ENCODE measurements at places on chromosomes 12 and 14. TPM values are rescaled to one million over a fixed set of nuclear protein-coding genes. Genes with fewer than 3 reads are reported as not detected.

KRT1 gene
- total RNA-seq = 0.42 TPM

SPTB gene
- total RNA-seq = 6.8 TPM

TBX3 gene
- total RNA-seq = 123 TPM

IL31 gene
- total RNA-seq = not detected

GRCh38 chr12:77893918-77894317, 63.2 kb downstream of the NAV3 start:
- DNase-seq = no peak

DNA sequence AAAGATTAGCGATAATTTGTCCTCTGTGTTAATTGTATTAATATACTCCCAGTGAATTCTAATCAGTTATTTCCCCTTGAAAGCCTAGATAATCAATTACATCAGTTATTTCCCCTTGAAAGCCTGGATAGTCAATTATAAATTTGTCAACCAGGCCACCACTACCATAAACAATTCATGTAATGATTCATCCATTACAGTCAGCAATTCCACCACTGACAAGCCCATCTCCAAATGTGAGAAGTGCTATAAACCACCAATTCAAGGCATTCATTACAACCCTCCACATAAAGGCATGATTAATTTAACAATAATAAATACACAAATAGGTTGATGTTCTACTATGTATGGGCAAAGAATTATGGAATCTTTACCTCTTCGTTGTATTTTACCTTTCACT, 40.9 kb downstream of the INTS13 start:
- DNase-seq = no peak

DNA sequence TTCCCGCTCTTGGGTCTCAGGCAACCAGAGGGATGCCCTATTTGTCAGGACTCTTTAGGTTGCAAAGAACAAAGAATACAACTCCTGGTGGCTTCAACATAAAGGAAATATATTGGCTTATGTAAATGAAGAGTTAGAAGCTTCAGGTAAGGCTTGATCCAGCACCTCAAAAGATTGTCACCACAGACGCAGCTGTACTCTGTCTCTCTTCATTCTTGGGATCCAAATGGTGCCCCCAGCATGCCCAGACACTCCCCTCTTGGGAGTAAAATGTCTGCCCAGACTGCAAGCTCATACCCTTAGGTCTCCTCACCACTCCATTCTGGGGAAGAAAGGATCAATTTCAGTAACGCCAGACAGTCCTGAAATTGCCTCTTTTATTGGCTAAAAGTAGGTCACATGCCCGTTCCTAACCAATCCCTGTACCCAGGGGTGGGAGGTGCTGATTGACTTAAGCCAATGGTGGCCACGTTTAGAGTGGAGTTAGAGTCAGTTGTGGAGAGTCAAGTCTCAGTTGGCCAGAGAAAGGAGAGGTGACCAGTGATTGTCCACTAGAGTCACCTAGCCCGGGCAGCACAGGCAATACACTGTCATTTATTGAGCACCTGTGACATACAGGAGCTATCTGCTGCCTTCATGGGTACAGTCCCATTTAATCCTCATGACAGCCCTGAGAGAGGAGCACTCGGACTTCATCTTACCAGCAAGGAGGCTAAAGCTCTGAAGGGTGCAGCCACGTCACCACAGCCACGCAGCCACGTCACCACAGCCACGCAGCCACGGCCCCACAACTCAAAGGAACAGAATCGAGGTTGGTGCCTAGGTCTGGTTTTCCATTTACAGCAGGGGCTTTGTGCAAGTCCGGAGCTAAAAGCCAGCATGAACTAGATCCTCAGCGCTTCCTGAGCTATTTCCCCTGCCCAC, 19.7 kb upstream of the BEGAIN start:
- no peak for DNase-seq

DNA sequence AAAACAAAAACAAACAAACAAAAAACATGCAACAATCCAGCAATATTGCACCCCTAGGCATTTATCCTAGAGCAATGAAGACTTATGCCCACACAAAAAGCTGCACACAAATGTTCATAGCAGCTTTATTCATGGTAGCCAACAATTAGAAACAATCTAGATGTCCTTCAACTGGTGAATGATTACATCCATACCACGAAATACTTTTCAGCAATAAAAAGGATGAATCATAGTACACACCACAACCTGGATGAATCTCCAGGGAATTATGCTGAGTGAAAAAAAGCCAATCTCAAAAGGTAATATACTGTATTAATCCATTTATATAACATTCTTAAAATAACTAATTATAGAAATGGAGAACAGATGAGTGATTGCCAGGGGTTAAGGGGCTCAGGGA, 14.5 kb upstream of the GPR162 start:
- no peak for DNase-seq

DNA sequence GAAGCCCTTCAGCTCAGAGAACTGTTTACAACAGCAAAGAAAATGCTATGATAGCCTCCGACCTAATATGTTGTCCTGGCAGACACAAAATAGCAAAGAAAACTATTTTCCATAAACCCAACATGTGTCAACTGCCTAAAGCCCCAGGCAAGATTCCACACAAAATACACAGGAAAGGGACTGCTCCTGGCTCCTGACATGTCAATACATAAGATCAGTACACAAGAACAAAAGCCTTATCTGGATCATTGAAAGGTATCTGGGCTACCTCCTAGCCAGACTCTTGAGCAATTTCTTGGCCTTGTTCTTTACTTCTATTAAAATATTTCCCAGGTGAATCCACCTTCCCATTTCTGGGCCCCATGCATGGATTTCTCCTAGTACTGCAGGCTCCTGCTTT, 242.3 kb upstream of the GRIP1 start:
- no peak for DNase-seq

DNA sequence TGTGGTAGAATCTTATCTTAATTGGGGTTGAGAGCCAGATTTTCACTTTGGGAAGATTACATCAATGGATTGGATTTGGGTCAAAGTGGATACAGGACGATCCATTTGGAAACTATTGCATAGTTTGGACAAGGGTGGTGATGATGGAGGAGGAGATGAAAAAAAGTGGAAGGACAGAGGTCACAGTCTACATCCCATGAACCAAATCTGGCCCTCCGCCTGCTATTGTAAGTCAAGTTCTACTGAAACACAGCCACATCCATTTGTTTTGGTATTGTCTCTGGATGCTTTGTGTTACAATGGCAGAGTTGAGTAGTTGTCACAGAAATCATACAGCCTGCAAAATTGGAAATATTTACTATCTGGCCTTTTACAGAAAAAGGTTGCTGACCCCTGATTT, 296.8 kb upstream of the NOS1 start:
- DNase-seq = no peak

DNA sequence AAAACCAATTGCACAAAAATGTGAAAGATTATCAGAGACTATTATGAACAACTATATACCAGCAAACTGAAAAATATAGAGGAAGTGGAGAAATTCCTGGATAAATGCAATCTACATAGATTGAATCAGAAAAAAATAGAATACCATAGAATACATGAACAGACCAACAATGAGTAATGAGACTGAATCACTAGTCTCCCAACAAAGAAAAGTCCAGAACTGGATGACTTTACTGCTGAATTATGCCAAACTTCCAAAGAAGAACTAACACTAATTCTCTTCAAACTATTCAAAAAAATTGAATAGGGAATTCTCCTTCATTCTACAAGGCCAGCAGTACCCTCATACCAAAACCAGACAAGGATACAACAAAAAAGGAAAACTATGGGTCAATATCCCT, 60.6 kb downstream of the GUCY2C start:
- DNase-seq = no peak

Measured in urinary bladder (tissue), 4 donors.